Purkinje cell (primary cell): ENCODE measurements at places on chromosomes 12 and 14. TPM values are rescaled to one million over a fixed set of nuclear protein-coding genes. Genes with fewer than 3 reads are reported as not detected.

The ZDHHC22 gene
- 0.71 and 3.5 TPM in 2 replicates for polyA plus RNA-seq

The ATP6V1D gene
- 475 and 827 TPM in 2 replicates for polyA plus RNA-seq

The PTPRO gene
- polyA plus RNA-seq = 6.8 TPM in 1 of 2 replicates, not detected in the other

The TSHR gene
- polyA plus RNA-seq = 2.9 TPM in 1 of 2 replicates, not detected in the other

The STAC3 gene
- 0.59 and 0.99 TPM in 2 replicates for polyA plus RNA-seq

The HOXC13 gene
- polyA plus RNA-seq = not detected in 2 replicates

The INHBC gene
- not detected in 2 replicates for polyA plus RNA-seq

The TSPAN19 gene
- polyA plus RNA-seq = 5.3 and 9.8 TPM in 2 replicates

The KRT79 gene
- polyA plus RNA-seq = 0.81 TPM in 1 of 2 replicates, not detected in the other

The PAWR gene
- 0.07 and 1.1 TPM in 2 replicates for polyA plus RNA-seq

The IRAK3 gene
- polyA plus RNA-seq = 2.1 and 2.6 TPM in 2 replicates

The LRRC23 gene
- 3.5 and 6.7 TPM in 2 replicates for polyA plus RNA-seq

The SLC39A2 gene
- polyA plus RNA-seq = not detected in 2 replicates

The NRIP2 gene
- polyA plus RNA-seq = 0.08 and 0.48 TPM in 2 replicates

The GDF11 gene
- polyA plus RNA-seq = 15.2 and 20.9 TPM in 2 replicates

The GNS gene
- 11.6 and 18.2 TPM in 2 replicates for polyA plus RNA-seq

The RND1 gene
- polyA plus RNA-seq = 1.6 and 3.0 TPM in 2 replicates

The NKX2-1 gene
- polyA plus RNA-seq = not detected in 2 replicates

The NPFF gene
- 0.91 TPM in 1 of 2 replicates, not detected in the other for polyA plus RNA-seq

The IAPP gene
- not detected in 2 replicates for polyA plus RNA-seq

The SVOP gene
- polyA plus RNA-seq = 2.7 and 6.5 TPM in 2 replicates

The WBP11 gene
- 45.0 and 84.9 TPM in 2 replicates for polyA plus RNA-seq

The C3AR1 gene
- polyA plus RNA-seq = not detected in 2 replicates

The HAL gene
- polyA plus RNA-seq = not detected in 2 replicates

The EML5 gene
- polyA plus RNA-seq = 0.43 and 1.4 TPM in 2 replicates

The BAZ2A gene
- 4.4 and 17.9 TPM in 2 replicates for polyA plus RNA-seq

The SNX6 gene
- polyA plus RNA-seq = 103 and 109 TPM in 2 replicates

The DLGAP5 gene
- not detected in 2 replicates for polyA plus RNA-seq

The LGALS3 gene
- 24.0 and 25.7 TPM in 2 replicates for polyA plus RNA-seq

The B4GALNT1 gene
- 39.3 and 50.4 TPM in 2 replicates for polyA plus RNA-seq

The ZFYVE26 gene
- polyA plus RNA-seq = 1.1 and 3.3 TPM in 2 replicates

The IFT43 gene
- polyA plus RNA-seq = 72.2 and 74.3 TPM in 2 replicates

The TAS2R50 gene
- polyA plus RNA-seq = not detected in 2 replicates

The PMCH gene
- polyA plus RNA-seq = 0.38 and 2.1 TPM in 2 replicates
